Aorta (tissue), 5 donors: ENCODE measurements at places on chromosomes 4 and X. TPM values are rescaled to one million over a fixed set of nuclear protein-coding genes. Genes with fewer than 3 reads are reported as not detected.

GRCh38 chr4:76802236-76803021 is 95.5 kb downstream of the SOWAHB start:
- no peaks in the 10 kb centered on the region for H3K4me1 ChIP-seq
- H3K27me3 ChIP-seq: no peaks in the 10 kb centered on the region

GRCh38 chr4:175906384-175906783 is 94.3 kb upstream of the GPM6A start:
- H3K36me3 ChIP-seq: no peaks in the 10 kb centered on the region
- no peaks in the 10 kb centered on the region for H3K27me3 ChIP-seq
- no peak for DNase-seq
- no peak overlapping the region for H3K27ac ChIP-seq

DNA sequence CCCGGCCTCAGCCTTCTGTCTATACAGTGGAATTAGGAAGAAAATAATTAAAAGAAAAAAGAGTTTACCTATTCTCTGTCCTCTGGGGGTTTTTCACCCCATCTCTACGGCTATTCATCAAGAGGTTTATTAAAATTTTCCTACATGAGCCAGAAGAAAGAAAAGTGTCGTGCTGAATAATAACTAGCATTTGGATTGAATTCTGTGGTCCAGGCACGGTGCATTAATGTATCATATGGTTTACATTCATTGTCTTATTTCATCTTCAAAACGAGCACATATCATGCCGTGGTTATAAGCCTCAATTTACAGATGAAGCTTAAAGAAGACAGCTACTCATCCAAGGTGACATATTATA is 5.4 kb upstream of the NAA15 start:
- H3K4me3 ChIP-seq: peak overlapping the region; percentile 95
- H3K36me3 ChIP-seq: no peaks in the 10 kb centered on the region
- no peak for DNase-seq
- H3K27ac ChIP-seq: no peak overlapping the region

The DIPK2B gene
- total RNA-seq: 43.3 TPM

DNA sequence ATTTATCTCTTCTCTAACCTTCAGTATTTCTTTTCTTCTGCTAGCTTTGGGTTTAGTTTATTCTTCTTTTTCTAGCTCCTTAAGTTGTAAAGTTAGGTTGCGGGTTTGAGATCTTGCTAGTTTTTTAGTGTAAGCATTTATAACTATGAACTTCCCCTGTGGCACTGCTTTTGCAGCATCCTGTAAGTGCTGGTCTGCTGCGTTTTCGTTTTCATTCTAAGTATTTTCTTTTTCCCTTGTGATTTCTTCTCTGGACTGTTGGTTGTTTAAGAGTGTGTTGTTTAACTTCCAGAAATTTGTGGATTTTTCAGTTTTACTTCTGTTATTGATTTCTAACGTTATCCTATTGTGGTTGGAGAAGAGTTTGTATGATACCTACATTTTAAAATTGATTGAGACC is 11.0 kb upstream of the CTBP1 start:
- H3K36me3 ChIP-seq: no peaks in the 10 kb centered on the region
- H3K4me1 ChIP-seq: no peaks in the 10 kb centered on the region
- no peak overlapping the region for H3K27ac ChIP-seq
- no peak for DNase-seq

The PF4V1 gene
- total RNA-seq: not detected

DNA sequence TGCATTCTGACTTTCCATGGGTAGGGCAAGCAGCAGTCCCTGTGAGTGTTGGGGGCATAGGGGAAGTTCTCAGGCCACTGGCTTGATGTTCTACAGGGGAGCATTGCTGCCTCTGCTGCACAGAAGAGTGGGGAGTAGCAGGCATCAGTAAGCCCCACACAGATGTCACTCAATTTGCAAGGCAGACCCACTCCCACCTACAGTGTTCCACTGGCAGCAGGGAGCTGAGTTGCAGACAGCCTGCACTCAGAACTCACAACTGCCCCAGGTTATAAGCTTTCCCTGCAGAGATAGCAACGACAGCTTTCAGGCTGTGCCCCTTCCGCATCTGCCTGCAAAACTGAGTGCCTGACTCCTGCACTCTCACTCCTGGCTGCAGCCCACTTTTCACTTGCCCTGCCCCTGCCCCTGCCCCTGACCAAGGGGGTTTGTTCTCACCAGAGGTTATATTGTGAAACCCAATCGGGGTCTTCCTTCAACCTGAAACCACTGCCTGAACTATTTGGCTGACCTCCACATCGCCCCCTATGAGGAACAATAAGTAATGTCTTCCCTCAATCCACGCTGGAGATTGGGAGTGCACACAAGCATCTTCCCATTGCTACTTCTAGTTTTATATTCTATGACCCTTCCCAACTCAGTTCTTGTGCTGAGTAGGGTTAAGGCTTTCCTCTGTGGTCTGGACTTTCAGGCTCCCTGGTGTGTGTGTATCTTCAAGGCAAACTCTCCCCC is 227.4 kb upstream of the CXorf51B start:
- DNase-seq: no peak
- no peaks in the 10 kb centered on the region for H3K27me3 ChIP-seq
- H3K27ac ChIP-seq: no peak overlapping the region
- no peak overlapping the region for H3K4me3 ChIP-seq
- no peaks in the 10 kb centered on the region for H3K36me3 ChIP-seq
- H3K4me1 ChIP-seq: no peaks in the 10 kb centered on the region

The CENPI gene
- 1.7 TPM for total RNA-seq

DNA sequence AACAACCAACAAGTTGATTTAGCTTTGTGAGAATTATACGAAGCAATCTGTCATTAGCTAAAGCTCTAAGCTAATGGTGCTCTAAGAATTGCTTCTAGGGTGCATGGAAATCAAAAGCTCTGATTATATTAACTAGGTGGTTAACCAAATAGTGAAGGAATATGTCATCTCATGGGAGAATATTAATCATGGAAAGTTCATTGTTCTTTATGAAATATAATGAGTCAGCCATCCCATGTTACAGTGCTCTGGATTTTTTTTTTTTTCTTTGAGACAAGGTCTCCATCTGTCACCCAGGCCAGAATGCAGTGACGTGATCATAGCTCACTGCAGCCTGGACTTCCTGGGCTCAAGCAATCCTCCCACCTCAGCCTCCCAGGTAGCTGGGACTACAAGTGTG is 10.5 kb downstream of the DCAF8L2 start:
- no peak for DNase-seq
- H3K4me3 ChIP-seq: no peak overlapping the region
- H3K27ac ChIP-seq: no peak overlapping the region
- no peaks in the 10 kb centered on the region for H3K27me3 ChIP-seq
- no peaks in the 10 kb centered on the region for H3K36me3 ChIP-seq

The MMAA gene
- 10.2 TPM for total RNA-seq

DNA sequence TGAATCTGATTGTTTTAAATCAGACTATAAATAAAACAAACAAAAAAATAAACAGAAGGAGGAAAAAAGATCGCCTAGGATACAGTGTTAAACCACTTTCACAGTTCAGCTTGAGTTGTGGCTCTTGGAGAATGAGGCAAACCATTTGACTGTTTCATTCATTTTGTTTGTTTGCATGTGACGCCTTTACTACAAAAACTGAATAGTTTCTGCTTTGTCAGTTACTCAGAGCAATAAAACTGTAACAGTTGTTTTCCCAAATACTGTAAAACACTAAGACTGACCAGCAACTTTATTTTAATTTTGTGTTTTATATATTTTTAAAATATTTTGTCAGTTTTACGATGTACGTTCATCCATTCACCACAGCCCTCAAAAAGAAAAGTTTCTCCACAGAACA is 214.5 kb downstream of the FBXW7 start:
- no peaks in the 10 kb centered on the region for H3K4me1 ChIP-seq
- H3K36me3 ChIP-seq: no peaks in the 10 kb centered on the region
- DNase-seq: no peak
- H3K4me3 ChIP-seq: no peak overlapping the region
- H3K27ac ChIP-seq: no peak overlapping the region

The TMPRSS11B gene
- not detected for total RNA-seq

The RBMXL3 gene
- total RNA-seq: not detected

The MAB21L2 gene
- 0.69 TPM for total RNA-seq

- no peak overlapping the region for H3K27ac ChIP-seq
- DNase-seq: no peak
- no peaks in the 10 kb centered on the region for H3K36me3 ChIP-seq
- no peaks in the 10 kb centered on the region for H3K4me1 ChIP-seq
- no peak overlapping the region for H3K4me3 ChIP-seq
- H3K27me3 ChIP-seq: no peaks in the 10 kb centered on the region
These were observed 31.9 kb downstream of the FAT4 start for GRCh38 chr4:125346616-125347015.

DNA sequence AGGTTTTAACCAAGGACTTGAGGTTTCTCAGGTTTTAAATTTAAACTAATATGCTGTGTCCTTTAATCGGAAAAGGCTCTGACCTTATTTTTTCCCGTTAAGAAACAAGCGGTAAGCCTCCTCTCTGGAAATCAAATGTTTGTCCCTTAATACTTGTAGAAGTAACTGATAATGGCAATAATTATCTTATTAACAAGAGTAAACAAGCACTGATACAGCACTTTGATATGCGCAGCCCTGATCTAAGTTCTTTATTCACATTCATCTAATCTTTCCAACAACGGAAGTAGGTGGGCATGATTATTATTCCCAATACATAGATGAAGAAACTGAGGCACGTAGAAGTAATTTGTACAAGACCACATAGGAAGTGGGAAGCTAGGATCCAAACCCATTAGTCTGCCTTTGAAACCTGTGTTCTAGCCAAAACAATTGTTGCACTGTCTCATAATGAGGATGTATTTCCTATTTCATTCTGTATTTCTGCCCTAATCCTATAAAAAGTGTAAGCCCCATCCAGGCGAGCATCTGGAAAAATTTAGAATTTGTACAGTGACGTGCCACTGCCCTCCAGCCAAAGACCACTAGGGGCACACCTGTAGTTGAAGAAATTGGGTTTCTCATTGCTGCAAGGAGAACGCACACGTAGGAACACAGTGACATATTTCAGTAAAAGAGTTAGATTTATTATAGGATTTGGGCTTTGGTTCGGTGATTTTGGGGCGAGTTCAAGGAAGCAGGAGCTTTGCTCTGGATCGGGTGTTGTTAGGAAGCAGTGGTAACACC is 606 bp downstream of the CXorf58 start:
- DNase-seq: no peak
- H3K4me1 ChIP-seq: no peaks in the 10 kb centered on the region
- no peaks in the 10 kb centered on the region for H3K27me3 ChIP-seq
- H3K36me3 ChIP-seq: no peaks in the 10 kb centered on the region
- H3K27ac ChIP-seq: peak overlapping the region; percentile 49

- H3K4me3 ChIP-seq: no peak overlapping the region
- no peak for DNase-seq
- no peaks in the 10 kb centered on the region for H3K4me1 ChIP-seq
- no peaks in the 10 kb centered on the region for H3K36me3 ChIP-seq
- H3K27me3 ChIP-seq: no peaks in the 10 kb centered on the region
These were observed 299.9 kb downstream of the ASMT start for GRCh38 chrX:1914606-1915365.

- no peak overlapping the region for H3K4me3 ChIP-seq
- no peaks in the 10 kb centered on the region for H3K4me1 ChIP-seq
- no peaks in the 10 kb centered on the region for H3K27me3 ChIP-seq
- no peaks in the 10 kb centered on the region for H3K36me3 ChIP-seq
These were observed 1029.0 kb upstream of the AGA start for GRCh38 chr4:178470996-178471784.

GRCh38 chr4:40648131-40648530 is 18.5 kb upstream of the RBM47 start:
- H3K27ac ChIP-seq: no peak overlapping the region
- no peak overlapping the region for H3K4me3 ChIP-seq
- no peak for DNase-seq
- no peaks in the 10 kb centered on the region for H3K27me3 ChIP-seq
- H3K36me3 ChIP-seq: no peaks in the 10 kb centered on the region
- no peaks in the 10 kb centered on the region for H3K4me1 ChIP-seq

- DNase-seq: no peak
- H3K27ac ChIP-seq: no peak overlapping the region
- H3K4me1 ChIP-seq: no peaks in the 10 kb centered on the region
- H3K27me3 ChIP-seq: no peaks in the 10 kb centered on the region
- no peak overlapping the region for H3K4me3 ChIP-seq
These were observed 27.5 kb downstream of the OTUD6A start for GRCh38 chrX:70089604-70090297.

DNA sequence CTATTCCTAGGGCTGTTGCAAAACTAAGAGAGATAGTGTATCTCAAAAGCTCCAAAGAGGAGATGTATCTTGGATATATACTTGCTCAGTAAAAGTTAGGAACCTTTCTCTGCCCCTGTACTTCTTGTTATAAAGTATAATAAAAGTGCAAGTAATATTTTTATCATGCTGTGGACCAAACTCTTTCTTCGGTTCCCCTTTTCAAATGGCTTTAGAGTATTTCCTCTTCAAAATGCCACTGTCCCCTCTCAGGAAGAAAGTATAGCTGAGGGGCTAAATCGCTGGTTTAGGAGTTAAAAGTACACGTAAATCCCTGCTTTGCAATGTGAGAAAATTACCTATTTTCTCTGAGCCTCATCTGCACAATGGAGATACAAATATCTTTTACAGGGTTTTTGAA is 169.1 kb upstream of the FTHL17 start:
- no peak overlapping the region for H3K27ac ChIP-seq
- H3K4me1 ChIP-seq: no peaks in the 10 kb centered on the region
- DNase-seq: no peak
- H3K36me3 ChIP-seq: no peaks in the 10 kb centered on the region

DNA sequence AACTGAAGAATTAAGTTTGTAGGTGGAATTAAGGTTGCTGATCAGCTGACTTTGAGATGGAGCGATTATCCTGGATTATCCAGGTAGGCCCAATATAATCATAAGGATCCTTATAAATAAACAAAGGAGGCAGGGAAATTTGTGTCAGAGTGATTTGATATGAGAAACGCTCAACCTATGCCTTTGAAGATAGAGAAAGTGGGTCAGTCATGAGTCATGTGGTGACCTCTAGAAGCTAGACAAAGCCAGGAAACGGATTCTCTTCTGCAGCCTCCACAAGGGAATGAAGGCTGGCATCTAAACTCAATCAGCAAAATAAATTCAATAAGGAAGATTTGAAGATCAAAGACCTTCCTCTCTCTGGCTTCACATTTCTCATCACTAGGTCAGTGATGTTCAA is 41.5 kb upstream of the SMIM10 start:
- no peaks in the 10 kb centered on the region for H3K27me3 ChIP-seq
- H3K36me3 ChIP-seq: no peaks in the 10 kb centered on the region
- H3K27ac ChIP-seq: no peak overlapping the region
- no peaks in the 10 kb centered on the region for H3K4me1 ChIP-seq
- DNase-seq: no peak
- H3K4me3 ChIP-seq: no peak overlapping the region

The DDIT4L gene
- total RNA-seq: 7.0 TPM

- H3K36me3 ChIP-seq: no peaks in the 10 kb centered on the region
- no peaks in the 10 kb centered on the region for H3K27me3 ChIP-seq
- H3K27ac ChIP-seq: no peak within 1 kb of the TSS
- no peak within 1 kb of the TSS for H3K4me3 ChIP-seq
These were observed at the start of gene MSANTD1 for GRCh38 chr4:3248811-3249661. Gene MSANTD1, plus strand, starts transcription at chr4:3249159. Its CDS starts 64 bp downstream, at chr4:3249223.

The UCP1 gene
- total RNA-seq: not detected

GRCh38 chrX:130418740-130419139 is 17.0 kb downstream of the RBMX2 start:
- DNase-seq: no peak
- H3K27ac ChIP-seq: no peak overlapping the region
- H3K4me3 ChIP-seq: no peak overlapping the region
- no peaks in the 10 kb centered on the region for H3K4me1 ChIP-seq
- H3K27me3 ChIP-seq: no peaks in the 10 kb centered on the region

- H3K27me3 ChIP-seq: no peaks in the 10 kb centered on the region
- H3K27ac ChIP-seq: no peak overlapping the region
- H3K4me3 ChIP-seq: no peak overlapping the region
- no peaks in the 10 kb centered on the region for H3K36me3 ChIP-seq
- H3K4me1 ChIP-seq: no peaks in the 10 kb centered on the region
These were observed 81.1 kb downstream of the ARAP2 start for GRCh38 chr4:36163198-36163597.

GRCh38 chr4:121939690-121940089 is 12.2 kb downstream of the TRPC3 start:
- H3K4me3 ChIP-seq: no peak overlapping the region
- no peaks in the 10 kb centered on the region for H3K4me1 ChIP-seq
- no peak overlapping the region for H3K27ac ChIP-seq
- no peaks in the 10 kb centered on the region for H3K36me3 ChIP-seq
